ENCODE measurements at places on chromosomes 11 and 22.
A peak's percentile ranks its signal among the peaks of the same experiment; 100 is the strongest.

- DNase-seq, result no peak
Measured at GRCh38 chr22:47053726-47054141, 291.3 kb downstream of the TBC1D22A start.

GRCh38 chr11:72753341-72754148, 1.3 kb upstream of the ARAP1 start:
- peak; percentile 53 for DNase-seq

- no peak for DNase-seq
Measured at GRCh38 chr11:128544471-128545051, 42.8 kb downstream of the ETS1 start.

GRCh38 chr22:26615830-26616435, 1.9 kb downstream of the CRYBB1 start:
- DNase-seq, result no peak

GRCh38 chr11:34028425-34028824, 23.1 kb upstream of the CAPRIN1 start:
- peak; percentile 9 for DNase-seq

DNA sequence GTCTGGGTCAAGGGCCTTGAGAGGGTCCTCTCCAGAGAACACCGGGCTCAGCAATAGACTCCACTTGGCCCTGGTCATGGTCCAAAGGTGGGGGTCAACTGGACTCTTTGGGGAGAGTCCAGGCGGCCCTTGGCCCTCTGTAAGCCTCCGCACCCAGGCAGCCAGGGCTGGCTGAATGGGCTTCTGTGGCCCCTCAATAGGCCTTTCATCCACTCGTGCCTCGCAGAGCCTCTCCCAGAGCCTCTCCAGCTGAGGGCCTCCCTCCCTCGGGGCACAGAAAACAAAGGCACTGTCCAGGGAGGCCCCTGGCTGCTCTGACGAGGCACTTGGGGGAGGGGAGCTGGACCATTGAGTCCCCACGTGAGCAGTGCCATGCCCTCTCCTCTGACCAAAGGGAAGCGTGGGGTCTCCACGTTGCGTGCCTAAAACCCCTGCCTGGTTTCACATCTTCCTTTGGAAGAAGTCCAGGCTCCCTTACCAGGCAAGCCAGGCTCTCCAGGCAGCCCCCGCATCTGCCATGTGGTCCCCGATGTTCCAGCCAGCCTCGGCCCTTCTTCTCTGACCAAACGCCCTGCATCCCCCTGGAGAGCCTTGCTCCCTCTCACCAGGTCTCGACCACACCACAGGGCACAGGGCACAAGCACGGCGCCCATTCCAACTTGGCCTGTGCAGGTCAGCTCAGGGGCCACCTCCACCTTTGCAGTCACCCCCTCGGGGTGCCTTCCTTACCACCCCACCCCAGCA, 15.5 kb downstream of the KIAA0930 start:
- no peak for DNase-seq

DNA sequence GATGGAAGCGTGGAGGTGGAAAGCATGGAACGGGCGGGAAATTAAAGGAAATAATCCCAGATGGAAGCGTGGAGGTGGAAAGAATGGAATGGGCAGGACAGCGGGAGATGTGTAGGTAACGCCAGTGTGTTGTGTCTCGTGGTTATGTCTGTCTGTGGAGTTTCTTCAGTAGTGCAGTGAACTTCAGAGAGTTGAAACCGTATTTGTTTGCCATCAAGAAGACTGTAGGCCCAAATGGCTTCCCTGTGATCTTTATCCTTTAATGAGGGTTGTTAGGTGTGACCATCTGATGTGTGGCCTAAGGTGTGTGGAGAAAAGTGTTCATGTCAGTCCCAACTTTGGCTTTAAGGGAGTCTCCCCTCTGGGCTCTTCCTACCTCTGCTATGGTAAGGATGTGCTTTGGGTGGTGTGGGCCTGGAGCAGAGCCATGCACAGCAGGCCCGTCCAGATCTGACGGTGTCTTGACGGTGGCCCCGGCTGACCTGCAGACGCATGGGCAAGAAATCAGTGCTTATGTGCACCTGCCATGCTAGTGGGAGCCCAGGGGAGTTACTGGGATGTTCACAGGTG, 39.6 kb downstream of the AP2A2 start:
- no peak for DNase-seq

- no peak for DNase-seq
Measured at GRCh38 chr11:76713499-76713898, 43.0 kb upstream of the LRRC32 start.

DNA sequence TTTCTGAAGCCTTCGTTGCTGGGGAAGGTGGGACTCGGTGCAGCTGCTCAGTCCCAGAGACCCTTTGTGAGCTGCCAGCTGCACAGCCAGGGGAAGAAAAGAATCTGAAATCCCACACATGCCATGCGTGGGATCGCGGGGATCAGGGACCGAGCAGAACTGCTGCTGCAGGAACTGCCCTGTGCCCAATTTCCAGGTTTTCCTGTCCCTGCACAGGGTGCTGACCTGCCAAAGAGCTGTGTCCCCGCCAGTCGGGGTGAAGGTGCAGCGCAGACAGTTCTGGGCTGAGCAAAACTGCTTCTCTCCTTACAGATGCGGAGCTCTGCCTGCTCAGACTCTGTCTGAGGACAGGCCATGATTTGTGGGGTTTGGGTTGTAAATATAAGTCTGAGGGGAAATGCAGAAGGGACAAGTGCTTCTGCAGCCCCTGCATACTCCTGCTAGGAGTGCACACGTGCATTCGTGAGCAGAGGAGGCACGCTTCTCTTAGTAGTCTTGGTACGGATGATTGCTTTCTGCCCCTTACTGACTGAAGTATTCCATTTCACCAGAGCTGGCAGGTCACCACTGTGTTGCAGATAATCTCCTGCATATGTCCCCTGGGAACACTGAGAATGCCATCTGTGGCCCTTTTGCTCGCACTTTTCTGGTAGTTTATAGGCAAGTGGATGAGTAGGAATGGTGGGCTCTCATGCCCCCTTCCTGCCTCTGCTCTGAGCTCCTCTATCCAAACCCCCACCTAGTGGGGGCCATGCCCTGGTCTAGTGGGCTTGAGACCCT, 141.4 kb downstream of the PARVA start:
- no peak for DNase-seq

GRCh38 chr22:45562537-45563361, 60.1 kb downstream of the FBLN1 start:
- DNase-seq, result no peak

DNA sequence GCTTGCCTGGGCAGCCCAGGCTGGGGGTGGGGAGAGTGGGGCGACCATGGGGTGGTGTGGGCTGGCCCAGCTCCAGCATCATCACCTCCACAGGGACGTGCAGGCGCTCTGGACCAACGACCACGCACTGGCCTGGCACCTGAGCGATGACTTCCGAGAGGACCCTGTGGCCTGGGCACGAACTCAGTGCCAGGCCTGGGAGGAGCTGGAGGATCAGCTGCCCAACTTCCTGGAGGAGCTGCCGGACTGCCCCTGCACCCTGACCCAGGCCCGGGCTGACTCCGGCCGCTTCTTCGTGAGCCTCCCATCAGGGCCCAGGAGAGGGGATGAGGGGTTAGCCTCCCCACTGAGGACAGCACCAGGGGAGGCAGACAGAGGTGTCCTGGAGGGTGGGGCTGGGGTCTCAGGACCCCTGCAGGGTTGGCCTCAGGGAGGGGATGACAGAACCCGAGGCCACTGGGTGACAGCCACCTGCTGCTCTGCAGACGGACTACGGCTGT, 3.8 kb downstream of the SUSD2 start:
- DNase-seq, result no peak

All from left lung (tissue), 14 donors.